ENCODE measurements at places on chromosomes 11 and 22.
A peak's percentile ranks its signal among the peaks of the same experiment; 100 is the strongest.

DNA sequence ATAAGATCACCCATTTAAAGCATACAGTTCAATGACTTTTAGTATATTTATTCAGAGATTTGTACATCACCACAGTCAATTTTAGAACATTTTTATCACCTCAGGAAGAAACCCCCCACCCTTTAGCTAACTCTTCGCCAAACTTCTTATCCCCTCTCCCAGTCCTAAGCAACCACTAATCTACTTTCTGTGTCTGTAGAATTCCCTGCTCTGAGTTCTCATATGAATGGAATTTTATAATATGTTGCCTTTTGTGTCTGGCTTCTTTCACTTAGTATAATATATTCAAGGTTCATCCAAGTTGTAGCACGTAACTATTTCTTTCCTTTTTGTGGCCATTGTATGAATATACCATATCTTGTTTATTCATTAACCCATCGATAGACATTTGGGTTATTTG is 3.6 kb downstream of the ANKRD13D start:
- no peak for DNase-seq

DNA sequence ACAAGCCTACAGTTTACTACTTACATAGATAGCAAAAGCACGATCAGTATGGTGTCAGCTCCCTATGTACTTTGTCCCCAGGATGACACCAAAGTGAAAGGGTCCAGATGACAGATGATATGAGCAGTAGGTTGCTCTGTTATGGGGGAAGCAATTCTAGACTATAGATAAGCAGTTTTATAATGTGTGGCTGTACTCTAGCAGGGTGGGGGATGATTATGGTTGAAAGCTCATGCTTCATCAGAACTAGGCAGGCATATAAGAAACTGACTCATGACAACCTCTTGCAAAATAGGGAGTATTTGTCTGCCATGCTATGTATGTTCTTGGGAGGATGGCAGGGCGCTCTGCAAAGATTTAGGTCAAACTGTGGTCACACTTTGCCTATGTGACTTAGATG is 158.2 kb upstream of the ZBED5 start:
- DNase-seq: no peak

- DNase-seq: no peak
These were observed 168.9 kb downstream of the MIAT start for GRCh38 chr22:26825960-26826935.

DNA sequence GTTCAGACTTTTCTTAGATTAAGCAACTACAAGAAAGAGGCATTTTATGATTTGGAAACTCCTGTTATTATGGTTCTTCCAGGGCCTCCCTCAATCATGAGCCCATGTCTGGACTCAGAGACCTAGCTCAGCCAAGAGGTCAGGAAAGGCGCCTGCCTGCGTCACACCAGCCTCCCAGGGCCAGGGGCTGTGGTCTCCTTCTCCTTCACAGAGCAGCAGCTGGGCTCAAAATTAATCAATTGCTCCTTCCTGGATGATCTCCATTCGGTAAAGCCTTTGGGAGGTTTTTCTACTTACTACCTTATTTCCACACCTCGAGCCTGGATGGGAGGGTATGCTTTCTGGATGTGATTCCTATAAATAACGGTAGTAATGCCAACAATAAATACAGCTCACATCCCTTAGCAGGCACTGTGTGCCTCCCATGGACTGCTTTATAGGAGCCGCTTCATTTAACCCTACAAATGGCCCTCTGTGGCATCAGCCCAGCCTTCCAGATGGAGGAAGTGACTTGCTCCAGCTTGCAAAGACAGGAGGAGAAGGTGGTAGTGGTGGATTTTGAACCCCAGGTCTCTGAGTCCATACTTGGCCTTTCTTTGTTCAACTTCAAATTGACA is 1445.6 kb downstream of the TBC1D22A start:
- DNase-seq: no peak

DNA sequence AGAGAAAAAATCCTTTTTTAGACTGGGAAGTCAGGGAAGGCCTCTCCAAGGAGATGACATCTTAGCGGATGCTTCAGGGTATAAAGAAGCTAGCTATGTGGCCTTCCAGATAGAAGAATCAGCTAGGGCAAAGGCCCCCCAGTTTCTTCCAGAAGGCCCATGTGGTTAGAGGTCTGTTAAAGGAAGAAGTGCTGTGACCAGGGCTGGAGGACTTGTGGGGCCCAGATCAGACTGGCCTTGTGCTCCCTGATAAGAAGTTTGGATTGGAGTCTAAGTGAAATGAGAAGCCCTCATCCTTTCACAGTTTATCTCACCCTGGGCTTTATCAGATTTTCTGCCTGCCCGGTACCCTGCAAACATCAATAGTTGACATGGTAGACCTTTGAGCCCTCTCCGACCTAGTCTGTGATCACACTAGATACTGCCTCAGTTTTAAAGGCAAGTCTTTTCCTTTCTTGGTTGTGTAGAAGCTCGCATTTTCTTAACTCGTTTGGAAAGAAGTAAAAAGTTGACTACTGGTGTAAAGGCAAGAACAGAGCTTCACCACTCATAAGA is 7.8 kb downstream of the AMPD3 start:
- no peak for DNase-seq

DNA sequence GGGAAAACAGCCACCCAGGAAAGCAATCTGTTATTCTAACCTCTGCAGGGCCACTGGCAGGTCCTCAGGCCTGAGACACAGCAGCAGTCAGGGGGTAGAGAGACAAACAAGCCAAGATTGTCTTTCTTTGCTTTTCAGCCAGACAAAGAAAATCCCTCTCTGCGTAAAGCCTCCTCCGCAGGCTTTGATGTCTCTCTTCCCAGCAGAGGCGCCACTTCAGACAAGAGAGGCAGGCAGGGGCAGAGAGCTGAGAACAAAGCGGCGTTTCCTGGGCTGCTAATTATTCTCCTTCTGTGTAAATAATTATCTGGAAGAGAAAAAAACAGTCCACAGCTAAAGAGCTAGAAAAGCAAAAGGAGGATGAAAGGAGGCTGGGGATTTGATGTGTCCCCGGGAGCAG is 102.7 kb upstream of the SEZ6L start:
- DNase-seq: no peak

DNA sequence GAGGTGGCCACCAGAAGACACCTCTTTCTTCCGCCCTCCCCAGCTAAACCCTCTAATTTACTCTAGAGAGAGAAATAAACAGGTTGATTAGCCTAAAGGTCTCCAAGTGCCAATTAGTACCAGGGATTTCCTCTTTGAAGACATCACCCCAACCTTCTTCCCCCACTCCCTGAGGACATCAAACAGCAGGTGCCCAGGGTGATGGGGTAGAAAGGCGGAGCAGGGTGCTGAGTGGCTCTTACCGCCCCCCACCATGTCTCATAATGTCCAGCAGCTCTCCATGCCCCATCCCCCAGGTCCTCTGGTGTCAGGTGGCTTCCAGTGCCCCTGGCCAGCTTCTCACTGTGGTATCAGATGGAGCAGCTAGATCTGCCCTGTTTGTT is 5.3 kb upstream of the GNAZ start:
- no peak for DNase-seq

GRCh38 chr11:124762105-124762623 is at the start of gene ESAM:
TSS of gene ESAM (minus strand) at chr11:124762290. CDS start at chr11:124762154, 136 bp downstream.
- peak; percentile 43 for DNase-seq

GRCh38 chr11:112504056-112504455 is 243.4 kb upstream of the PLET1 start:
- DNase-seq: no peak

DNA sequence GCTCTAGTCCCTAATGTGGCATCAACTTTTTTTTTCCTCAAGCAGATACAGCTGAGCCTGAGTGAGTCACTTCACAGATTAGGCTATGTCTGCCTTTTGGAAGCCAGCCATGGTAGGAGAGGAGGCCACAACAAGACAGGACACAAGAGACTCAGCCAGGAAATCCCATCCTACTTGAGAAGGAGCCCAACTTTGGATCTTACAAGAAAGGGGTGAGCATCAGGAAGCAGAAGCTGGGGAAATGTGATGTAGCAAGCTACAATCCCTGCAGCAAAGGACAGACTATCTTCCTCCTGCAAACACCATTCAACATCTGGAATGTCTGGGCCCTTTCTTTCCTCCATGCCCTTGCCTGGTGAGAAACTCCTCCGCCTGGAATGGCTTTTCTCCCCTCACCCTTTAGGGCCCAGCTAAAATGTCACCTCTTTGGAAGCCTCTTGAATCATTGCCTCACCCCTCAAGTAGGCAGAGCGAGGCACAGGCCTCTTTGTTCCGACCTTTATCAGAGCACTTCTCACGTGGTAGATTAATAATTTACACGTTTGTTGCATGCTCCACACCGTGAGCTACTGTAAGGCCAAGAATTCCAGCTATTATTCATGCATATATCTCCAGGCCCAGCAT is 156.4 kb upstream of the PITPNB start:
- no peak for DNase-seq

Measured in stimulated activated CD8-positive, alpha-beta memory T cell treated with anti-CD3 and anti-CD28 coated beads, Interleukin-7, amount 100 ng/mL, for 24 hours (primary cell).